Mammary epithelial cell (primary cell): ENCODE measurements at places on chromosomes 2 and 18.

DNA sequence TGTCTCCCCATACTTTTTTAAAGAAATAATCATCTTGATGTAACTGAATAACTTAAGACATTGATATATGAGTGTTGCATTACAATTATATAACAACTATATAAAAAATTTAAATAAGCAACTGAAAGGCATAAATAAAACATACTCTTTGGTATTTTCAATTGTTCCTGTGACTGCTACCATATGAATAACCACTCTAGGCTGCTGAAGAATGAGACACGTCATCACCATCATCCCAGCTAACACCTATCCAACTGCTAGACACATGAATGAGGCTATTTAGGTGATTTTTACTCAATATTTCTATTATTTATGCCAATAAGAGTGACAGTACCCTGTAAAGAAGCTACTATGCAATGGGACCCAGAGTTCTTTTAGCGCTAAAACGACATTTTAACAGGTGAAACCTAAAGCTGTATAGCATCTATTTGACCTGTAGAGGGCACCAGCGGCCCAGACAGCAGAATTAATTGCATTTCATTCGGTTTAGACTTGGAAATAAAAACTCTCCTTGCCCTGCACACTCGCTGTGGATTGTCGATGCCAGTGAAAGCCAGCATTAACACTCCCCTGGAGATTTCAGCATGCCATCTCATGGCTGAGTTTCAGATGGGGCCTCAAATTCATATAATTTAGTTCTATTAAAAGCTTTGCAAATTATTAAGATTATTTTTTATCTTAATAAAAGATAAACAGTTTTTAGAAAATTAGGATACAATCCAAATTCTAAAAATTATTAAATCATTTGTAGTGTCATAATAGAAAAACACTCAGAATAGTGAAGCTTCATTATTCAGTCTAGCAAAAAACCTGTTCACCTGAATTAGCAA lies 89.4 kb upstream of the MAP2 start:
- DNase-seq, result peak; percentile 41

GRCh38 chr2:233386382-233387041 lies 32.2 kb downstream of the DGKD start:
- DNase-seq, result no peak

- DNase-seq, result peak; percentile 55
These were observed 3.5 kb upstream of the LBX2 start for GRCh38 chr2:74502720-74503505.

- no peak for DNase-seq
These were observed 39.4 kb downstream of the SPC25 start for GRCh38 chr2:168850846-168851245.
